ENCODE measurements at places on chromosomes 3 and 15.

DNA sequence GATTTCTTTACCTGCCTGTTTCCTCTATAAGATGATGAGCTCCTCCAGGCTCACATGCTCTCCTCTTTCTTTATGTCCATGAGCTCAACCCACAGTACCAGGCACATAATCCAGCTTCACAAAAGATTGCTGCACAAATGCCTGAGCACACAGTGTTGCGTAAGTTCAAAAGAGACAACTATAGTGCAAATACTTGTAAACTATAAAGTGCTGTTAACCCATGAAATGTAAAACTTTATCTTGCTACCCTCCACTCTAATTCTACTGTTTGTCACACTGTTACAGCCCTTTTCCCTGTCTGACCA, 101.0 kb upstream of the LPP start:
- no peak for DNase-seq

DNA sequence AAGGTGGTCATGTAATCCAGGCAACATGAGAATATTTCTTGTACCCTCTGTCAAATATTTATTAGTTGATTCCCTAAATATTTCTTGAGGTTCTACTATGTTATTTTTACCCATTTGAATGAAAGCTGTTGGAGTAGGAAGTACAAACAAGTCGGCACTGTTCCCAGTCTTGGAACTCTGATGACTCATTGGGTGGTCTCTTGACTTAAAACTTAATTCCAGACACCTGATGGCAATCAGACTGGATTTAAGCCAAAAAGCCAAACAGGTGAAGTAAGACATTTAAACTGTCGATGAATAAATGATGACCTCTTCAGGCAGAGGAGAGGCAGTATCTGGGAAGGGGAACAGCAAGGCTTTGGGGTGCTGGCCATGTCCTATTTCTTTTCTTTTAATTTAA, 22.8 kb downstream of the C2CD4A start:
- no peak for DNase-seq

GRCh38 chr15:29776859-29777258, 45.4 kb downstream of the TJP1 start:
- no peak for DNase-seq

GRCh38 chr3:74033381-74033780, 408.6 kb upstream of the PDZRN3 start:
- no peak for DNase-seq

DNA sequence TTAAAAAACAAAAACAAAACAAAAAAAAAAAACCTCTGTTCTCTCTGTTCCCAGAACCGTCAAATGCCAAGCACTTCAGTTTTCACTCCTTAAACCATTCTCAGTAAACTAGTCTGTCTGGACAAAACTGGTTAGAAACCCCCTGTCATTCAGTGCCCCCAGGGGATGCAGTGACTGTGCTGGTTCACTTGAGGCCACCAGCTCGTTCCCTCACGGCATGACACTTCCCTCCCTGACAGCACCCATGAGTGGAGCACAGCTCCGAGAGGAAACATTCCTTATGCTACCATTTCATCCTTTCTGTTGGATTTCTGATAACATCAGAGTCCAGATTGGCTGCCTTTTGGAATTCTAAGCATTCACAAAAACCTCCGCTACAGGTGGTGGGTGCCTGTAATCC, 244.0 kb upstream of the TPM1 start:
- DNase-seq, result no peak

- no peak for DNase-seq
These were observed 101.7 kb downstream of the ADCY5 start for GRCh38 chr3:123347205-123347604.

GRCh38 chr3:35707904-35708303, 68.6 kb downstream of the ARPP21 start:
- DNase-seq, result no peak

DNA sequence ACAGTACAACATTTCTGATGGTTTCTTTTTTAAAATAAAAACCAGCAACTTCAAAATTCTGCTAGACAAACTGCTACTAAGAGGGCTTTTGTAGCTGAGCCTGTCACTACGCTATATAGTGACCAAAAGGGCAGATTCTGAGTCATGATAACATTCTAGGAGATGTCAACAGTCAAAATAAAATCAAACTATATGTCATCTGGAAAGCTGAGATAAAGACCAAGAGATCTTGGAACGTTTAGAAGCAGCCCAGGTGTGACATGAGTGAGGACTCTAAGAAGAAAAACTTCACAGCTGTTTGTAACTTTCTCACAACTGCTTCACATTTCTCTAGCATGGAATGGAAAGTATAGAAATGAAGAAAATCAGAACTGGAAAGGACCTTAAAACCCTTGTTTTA, 84.6 kb downstream of the FILIP1L start:
- DNase-seq, result no peak

GRCh38 chr3:16841041-16841753, 43.6 kb upstream of the PLCL2 start:
- no peak for DNase-seq

- no peak for DNase-seq
These were observed 515.3 kb downstream of the ZBBX start for GRCh38 chr3:166864473-166865467.

GRCh38 chr3:197720694-197721093, 16.0 kb downstream of the RUBCN start:
- no peak for DNase-seq

- no peak for DNase-seq
These were observed 138.9 kb upstream of the FRMD4B start for GRCh38 chr3:69524816-69525215.

DNA sequence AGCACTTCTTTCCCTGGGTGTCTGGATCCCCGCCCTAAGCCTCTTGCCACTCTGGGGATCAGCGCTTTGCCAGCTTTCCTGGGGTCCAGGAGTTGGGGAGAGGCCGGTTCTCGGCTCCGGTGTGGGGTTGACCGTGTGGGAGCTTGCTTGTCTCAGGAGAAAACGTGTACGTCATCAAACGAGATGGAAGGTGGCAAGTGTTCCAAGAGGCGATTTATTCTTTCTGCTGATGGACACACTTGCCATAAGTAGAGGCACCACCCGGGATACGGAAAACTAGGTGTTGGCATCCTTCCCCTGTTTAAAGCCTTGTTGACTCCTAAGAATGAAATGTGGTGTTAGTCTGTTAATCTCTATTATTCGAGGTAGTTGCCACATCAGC, 295 bp downstream of the ZWILCH start:
- DNase-seq, result peak; percentile 30

GRCh38 chr3:183692436-183692835, 5.2 kb upstream of the YEATS2 start:
- DNase-seq, result no peak

DNA sequence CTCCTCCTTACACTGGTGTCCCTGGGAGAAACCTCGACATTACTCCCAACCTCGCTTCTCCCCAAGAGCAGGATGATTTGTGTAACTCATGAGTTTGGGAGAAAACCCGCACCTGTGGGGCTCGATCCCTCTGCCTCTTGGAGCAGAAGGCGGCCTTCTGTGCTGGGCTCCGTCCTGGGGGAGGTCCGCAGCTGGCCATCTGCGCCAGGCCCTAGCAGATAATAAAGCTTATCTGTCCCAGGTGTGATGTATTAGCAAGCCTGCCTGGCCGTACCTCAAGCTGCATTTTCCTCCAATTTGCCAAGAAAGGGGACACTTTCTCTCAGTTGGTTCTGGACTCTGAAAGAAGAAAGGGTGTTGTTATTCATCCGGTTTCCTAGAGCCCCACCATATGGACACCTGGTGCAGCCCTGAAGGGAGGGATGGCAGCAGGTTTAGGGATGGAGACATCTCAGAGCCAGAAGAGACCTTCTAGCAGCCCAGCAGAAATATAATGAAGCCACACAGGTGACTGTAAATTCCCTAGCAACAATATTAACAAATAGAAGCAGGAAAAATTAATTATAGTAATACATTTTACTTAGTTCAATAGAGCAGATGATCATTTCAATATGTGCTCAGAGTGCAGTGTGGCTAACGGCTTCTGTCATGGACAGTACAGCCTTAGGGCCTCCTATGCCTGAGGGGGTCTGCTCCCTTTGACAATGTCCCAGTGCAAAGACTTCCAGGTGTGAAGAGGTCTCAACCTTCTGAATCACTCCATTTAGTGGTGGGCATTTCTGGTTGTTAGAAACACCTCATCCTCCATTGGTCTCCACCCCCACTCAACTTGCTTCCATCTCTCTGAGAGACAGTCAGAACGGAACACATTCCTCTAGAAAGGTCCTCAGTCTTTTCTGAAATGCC, 94.8 kb downstream of the CPN2 start:
- DNase-seq, result no peak

GRCh38 chr3:49377483-49377882, 19.3 kb upstream of the GPX1 start:
- DNase-seq, result no peak

DNA sequence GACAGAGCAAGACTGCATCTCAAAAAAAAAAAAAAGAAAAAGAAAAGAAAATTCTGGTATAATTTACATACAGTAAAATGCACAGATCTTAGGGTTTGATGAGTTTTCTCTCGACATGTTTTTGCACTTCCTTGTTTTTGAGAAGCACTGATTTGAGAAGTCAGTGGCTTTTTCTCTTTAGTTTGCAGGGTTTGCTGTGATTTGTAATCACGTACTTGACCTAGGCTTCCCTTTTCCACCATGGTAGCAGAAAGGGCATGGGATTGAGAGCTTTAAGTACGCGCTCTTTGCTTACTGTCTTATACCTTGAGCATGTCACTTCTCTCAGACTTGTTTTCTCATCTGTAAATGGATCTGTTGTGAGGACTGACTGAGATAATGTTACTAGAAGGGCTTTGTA, 4.1 kb downstream of the VHL start:
- no peak for DNase-seq

- DNase-seq, result no peak
These were observed 97.7 kb upstream of the PRR20G start for GRCh38 chr3:127385540-127385870.

DNA sequence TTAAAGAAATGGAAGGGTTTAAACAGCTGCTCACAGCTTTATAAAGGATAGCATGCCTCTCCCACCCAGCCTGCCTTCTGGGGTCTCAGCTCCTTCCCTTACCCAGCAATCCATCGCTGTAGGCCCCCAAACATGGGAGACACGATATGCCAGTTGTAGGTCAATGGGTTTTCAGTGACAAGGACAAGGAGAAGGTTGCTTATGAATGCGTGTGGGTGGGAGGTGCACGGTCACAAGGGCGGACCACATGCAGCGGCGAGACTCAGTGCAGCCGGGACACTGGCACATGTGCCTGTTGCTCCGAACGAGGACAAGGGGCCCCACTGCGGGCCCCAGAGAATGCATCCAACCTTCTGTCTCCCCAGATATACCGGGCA, 67.0 kb downstream of the MGLL start:
- DNase-seq, result no peak

- peak; percentile 75 for DNase-seq
These were observed 243.9 kb downstream of the ZBTB20 start for GRCh38 chr3:114903213-114903612.

- DNase-seq, result no peak
These were observed 508.0 kb upstream of the MDFIC2 start for GRCh38 chr3:70820397-70820796.
